ENCODE measurements at places on chromosomes 7 and 10.

- DNase-seq: no peak
Measured at GRCh38 chr10:91201213-91201996, 19.1 kb upstream of the PCGF5 start.

DNA sequence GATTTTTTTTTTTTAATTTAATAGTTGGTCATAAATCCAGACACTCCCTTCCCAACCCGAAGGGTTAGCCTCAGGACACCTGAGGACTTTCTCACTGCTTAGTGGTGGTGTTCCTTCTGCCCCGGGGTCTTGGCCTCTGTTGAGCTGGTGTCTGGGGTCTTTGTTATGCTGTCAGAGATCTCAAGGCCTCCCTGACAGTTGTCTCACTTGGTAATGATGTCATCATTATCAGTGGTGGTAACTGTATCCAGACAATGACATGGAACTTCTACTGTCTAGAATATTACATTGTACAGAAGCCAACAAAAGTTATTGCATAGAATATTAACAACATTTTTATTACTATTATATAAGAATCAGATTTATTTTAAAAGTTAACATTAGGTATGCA, 32.9 kb downstream of the PPP2R2D start:
- DNase-seq: no peak

- DNase-seq: no peak
Measured at GRCh38 chr7:90832726-90833125, 236.6 kb downstream of the CDK14 start.

- DNase-seq: no peak
Measured at GRCh38 chr7:24854866-24855265, 97.6 kb upstream of the GSDME start.

DNA sequence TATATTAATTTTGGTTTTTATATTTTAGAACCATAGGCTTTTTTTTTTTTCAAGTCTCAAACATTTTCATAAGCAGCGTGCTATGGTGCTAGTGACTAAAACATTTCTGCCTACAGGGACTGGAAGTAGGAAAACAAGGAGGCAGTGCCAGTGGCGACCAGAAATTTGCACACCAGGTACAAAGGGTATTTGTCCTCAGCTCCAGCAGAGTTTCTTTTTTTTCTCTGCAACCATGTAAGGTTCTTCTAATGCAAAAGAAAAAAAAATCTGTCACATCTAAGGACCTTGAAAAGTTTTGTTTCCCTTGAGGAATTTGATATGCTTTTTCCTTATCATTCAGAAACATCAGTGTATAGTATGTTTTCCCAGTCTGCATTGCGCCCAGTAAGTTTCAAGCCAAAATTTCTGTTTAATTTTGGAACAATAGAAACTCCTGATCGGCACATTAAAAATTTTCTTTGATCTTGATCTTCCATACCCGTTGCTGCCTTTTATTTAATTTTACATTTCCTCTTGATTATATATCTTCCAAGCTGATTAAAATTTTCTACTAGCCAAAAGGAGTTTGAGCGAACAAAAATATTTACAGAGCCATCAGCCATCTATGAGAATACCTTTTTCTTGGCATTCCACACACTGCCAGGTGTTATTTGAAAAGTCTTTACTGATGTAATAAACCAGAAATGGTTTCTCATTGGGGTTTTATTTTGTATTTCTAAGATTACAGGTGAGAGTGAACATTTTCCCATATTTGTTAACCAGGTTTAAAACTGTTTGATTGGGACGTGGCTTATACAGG, 956 bp upstream of the KLHDC10 start:
- DNase-seq: no peak

GRCh38 chr7:148553979-148554378, 36.6 kb upstream of the C7orf33 start:
- DNase-seq: no peak

GRCh38 chr7:81665236-81665635, 104.6 kb downstream of the HGF start:
- DNase-seq: no peak

GRCh38 chr7:97019710-97020225, 4.9 kb downstream of the DLX5 start:
- DNase-seq: no peak

DNA sequence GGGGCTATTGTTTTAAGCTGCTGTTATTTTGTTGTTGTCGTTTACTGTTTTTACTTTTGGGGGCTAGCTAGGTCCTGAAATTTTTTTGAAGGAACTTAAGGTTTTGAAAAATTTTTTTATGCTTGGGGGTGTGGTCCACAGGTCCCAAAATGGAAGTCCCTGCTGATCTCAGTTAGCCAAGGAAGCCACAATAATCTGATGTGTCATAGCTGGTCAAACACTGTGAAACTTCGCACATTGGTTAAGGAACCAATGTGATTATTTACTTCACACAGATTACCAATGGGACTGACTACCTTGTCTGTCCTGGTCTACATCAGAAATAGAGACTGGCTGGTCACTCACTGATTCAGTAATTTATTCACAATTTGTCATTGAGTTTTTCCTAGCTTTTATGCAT, 29.5 kb upstream of the HYCC1 start:
- no peak for DNase-seq

- DNase-seq: no peak
Measured at GRCh38 chr7:67854221-67855178, 857.9 kb downstream of the TYW1 start.
